ENCODE measurements at places on chromosomes 6 and 20.
A peak's percentile ranks its signal among the peaks of the same experiment; 100 is the strongest.

- no peak for DNase-seq
Observed at GRCh38 chr6:72271531-72271930, 350.3 kb upstream of the KCNQ5 start.

DNA sequence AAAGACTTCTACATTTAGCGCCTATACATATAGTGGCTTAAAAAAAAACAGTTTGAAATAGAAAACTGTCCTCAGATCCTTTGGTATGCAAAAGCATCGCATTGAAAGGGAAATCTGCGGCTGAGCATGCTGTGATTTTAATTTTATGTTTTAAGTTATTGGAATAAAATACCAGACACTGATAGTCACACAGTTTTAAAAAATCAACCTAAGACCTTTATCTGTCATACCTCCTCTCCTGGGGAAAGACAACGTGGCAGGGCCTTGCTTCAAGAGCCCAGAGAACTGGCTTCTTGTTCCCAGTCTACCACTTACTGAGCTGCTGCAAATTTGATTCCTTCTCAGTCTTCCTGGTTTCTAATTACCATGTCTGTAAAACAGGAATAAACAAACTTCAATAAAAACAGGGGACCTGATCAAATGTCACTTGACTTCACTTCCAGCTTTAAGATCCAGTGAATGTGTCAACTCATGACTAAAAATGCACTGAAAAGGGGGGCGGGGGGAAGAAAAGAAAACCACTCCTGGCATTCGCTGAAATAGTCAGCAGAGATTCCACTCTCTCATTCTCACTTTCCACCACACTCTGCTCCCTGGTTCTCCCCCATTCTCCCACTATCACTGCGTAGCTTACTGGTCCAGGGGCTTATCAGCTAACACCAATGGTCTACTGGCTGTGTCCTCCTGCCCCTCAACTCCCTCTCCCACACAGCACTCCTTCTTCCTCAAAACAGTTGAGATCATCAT, 494.7 kb upstream of the MARCKS start:
- DNase-seq = no peak

DNA sequence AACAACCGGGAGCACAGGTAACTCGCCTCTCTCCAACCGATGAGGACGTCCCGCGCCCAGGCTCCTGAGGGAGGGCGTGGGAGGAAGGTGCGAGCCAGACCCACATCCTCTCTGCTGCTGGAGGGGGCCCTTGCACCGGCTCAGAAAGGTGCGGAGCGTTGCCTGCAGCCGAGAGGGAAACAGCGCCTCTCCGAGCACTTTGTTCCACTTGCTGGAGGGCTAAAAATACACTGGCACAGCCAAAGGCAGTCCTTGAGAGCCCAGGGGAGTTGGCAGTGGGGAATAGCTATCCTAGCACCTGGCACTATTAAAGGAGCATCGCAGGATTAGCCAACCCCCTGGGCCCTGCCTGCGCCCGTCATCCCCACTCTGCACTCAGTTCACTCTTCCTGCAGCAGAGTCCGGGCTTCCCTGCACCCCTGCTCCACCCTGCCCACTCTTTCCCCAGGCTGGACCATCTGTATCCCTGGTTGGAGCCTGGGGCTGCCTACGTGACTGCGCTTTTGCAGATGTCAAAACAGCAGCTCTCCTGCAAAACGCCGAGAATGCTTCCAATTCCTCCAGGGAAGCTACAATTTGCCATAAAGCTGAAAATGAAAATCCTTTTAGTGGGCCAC, 108.9 kb downstream of the SNX5 start:
- DNase-seq = peak; percentile 14

GRCh38 chr20:8530022-8530421, 398.0 kb downstream of the PLCB1 start:
- no peak for DNase-seq

GRCh38 chr6:136956590-136957544, 34.8 kb downstream of the SLC35D3 start:
- DNase-seq = no peak

GRCh38 chr6:108841377-108841855, 6.8 kb upstream of the ARMC2 start:
- DNase-seq = peak; percentile 50

GRCh38 chr6:155084431-155085123, 89.5 kb downstream of the TIAM2 start:
- DNase-seq = no peak

DNA sequence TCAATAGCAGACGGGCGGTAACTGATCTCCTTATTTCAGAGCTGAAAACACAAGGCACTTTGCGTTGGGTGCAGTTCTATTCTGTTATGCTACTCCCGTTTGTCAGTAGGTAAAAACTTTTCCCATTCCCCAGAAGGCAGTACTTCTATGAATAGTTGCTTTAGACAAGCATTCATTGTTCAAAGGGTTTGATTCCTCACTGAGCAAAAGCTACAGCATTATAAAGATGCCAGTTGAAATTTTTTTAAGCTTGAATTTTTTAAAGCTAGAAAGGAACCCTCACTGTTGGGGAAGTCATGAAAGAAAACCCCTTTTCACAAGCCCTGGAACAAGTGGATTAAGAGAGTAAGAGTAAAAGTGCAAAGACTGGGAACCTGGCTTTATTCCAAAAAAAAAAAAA, 42.3 kb downstream of the FUT9 start:
- no peak for DNase-seq

- no peak for DNase-seq
Observed at GRCh38 chr6:139325125-139325524, 33.3 kb upstream of the TXLNB start.

DNA sequence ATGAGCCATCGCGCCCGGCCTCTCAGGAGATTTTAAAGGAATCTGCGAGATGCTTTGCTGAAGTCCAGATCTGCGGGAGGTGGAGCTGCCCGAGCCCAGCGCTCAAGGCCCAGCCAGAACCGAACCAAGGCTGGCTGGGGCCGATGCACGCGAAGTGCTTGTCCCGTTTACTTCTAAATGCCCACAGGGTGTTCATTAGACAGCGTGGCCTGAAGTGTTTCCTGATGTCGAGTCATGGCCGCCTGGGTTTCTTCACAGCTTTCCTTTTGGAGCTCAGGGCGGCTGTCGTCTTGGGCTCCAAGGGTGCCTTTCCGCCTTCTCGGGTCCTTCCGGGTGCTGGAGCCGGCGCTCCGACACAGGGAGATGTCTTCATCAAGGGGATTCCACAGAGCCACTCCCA, 25.1 kb upstream of the CCR6 start:
- no peak for DNase-seq

- no peak for DNase-seq
Observed at GRCh38 chr6:5151955-5152401, 66.8 kb downstream of the PPP1R3G start.

DNA sequence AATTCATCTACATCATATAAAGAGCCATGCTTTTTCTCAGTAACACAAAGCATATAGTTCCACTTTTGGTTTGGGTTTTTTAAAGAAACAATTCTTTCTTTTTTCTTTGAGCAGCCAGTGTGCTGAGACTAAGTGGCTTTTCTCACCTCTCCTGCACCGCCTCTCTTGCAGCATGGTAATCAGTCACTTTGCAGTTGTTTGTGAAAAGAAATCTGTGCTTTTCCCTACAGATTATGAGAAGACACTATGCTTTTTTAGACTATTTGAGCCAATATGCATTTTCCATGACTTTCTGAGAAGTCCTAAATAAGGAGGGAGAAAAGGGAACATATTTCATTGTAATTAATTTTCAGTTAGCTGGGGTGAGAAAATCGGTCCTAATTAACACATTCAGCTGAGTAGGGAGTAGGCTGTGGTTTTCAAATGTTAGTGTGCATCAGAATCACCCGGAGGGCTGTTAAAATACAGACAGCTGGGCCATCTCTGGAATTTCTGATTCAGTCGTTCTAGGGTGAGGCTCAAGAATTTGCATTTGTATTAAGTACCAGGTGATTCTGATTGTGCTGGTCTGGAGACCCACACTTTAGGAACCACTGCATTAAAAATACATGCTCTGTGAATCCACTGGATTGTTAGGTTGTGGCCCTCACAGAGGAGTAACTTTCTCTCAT, 155.2 kb downstream of the TINAG start:
- DNase-seq = no peak

DNA sequence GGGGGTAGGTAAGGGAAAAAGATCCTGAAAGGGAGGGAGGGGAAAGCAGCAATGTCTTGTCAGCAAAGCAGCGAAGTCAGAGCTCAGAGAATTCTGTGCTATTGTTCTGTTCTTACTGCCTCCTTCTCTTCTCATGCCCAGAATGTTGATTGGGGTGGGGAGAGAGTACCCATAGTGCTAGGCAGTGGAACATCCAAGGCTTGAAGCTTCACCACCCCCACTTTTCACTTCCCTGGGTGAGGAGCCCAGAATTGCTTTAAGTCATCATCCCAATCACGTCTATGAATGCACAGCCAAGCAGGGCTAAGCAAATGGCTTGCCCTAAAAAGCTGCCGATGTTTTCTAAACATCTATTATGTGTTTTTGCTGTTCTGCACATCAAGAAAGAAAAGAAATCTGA, 16.5 kb downstream of the REPS1 start:
- no peak for DNase-seq

GRCh38 chr20:62753626-62754025, 42.6 kb upstream of the MRGBP start:
- DNase-seq = no peak

DNA sequence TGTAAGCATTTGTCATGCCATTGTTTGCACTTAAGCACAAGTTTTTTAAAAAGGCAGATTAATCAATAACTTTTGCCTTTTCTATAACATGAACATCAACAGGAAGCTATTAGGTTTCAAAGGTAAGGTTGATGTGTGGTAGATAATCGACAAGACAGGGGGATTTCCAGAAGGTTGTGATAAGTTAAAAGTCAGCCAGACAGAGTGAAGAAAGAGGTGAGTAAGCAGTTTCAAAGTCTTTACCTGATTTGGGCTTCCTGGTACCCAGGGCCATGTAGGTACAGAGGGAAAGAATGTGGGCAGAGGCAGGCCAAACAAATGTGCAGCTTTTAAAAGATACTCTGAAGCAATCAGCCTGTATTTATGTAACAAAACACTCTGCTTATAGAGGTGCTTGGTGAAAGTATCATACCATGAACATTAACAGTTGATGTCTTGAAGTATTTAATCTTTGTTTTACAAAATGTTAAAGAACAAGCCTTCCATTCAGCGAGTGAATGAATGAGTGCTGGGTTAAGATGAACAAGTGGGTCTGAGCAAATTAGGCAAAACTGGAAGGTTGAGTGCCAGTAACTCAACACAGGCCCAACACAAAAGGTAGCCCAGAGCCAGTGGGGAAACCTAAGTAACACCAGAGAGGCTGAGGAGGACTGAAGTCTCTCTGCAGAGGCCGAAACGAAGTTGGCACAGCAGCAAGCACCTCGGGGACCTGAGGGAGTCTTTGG, 60.2 kb downstream of the LRRC1 start:
- no peak for DNase-seq

DNA sequence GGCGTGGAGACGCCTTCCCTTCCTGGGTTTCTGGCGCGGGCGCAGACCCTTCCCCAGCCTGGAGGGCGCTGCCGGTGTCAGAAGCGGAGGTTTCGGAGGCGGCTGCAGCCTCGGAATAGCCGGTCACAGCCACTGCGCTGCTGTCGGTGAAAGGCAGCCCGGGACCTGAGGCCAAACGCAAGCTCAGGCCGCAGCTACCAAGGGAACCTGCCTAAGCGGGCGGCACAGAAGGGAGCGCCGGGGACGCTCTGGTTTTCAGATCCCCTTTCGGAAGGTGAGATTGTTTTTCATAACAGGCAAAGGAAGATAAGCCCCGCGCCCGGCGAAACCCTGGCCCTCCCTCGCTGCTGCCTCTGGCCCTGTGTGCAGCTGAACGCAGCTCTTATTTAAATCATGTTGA, 116.5 kb downstream of the FAM120B start:
- DNase-seq = no peak

- no peak for DNase-seq
Observed at GRCh38 chr6:89952105-89952671, 57.9 kb downstream of the GJA10 start.

DNA sequence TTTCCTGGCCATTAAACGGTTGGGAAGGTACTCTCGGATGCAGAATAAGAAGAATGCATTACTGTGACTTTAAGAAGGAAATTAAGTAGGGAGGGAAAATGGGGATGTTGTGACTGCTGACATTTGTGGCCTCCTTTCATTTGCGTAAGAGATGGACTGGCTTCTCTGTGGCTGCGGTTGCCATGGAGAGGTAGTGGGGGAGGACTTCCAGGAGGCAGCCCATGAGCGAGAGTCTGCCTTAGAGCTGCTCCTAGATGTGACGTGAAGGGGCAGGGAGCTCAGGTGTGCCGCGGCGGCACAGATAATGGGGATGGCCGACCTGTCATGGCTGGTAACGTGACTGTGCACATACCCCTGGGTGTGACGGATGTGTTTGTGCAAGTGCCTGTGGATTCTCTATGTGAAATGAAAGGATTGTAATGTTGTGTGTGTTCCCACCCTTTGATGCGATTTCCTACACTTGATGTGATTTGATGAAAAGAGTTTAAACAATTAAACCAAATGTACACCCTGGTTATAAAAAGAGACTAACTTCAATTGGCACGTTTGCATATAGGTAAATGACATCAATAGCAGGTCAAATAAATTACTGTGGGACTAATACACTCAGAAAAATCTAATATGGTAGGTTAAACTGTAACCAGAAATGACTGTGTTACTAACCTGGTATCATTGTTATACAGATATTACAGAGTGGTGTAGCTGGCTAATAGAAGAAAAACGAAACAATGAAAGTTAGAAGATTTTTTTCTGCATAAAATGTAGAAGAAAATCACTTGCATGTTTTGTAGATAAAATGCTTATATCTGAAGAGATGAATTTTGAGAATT, 48.9 kb downstream of the HIVEP1 start:
- DNase-seq = peak; percentile 91

DNA sequence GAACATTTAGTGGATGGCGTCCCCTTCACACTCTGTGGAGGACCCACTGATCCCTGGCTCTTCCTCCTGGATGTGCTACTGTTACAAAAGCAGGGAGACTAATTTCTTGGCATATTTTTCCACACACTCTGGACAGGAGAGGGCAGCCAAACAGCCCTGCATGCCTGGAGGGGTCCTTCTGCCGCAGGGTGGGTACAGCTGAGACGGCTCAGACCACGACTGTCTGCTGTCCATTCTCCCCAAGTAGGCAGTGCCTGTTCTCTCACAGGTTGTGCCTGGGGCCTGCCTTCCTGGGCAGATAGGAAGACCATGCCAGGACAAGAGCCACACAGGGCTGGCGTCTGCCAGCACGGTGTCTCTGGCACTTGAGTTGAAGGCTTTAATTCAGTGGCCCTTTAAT, 260.1 kb downstream of the FOXC1 start:
- DNase-seq = no peak

- DNase-seq = no peak
Observed at GRCh38 chr20:63310265-63310991, 17.4 kb downstream of the COL20A1 start.

GRCh38 chr6:156160007-156160794, 617.0 kb upstream of the ARID1B start:
- no peak for DNase-seq

DNA sequence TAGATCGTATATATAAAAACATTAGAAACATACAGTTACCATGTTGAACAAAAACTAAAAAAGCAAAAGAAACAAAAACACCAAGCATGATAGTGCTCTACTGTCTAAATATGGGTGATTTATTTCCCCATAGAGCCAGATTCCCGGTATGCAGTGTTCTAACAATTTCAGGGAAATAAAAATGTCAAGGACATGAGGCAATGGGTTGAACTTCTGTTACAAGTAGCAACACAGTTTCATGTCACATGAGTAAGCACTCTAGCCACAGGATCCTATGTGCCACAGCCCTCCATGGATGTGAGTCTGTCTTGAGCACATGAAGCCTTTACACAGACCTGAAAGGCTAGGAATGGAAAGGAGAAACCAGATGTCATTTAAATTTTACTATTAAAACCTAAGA, 96.0 kb downstream of the MAP3K5 start:
- DNase-seq = no peak

GRCh38 chr6:131281471-131282270, 146.4 kb downstream of the AKAP7 start:
- DNase-seq = peak; percentile 70

- no peak for DNase-seq
Observed at GRCh38 chr6:49764571-49765236, 20.5 kb upstream of the CRISP3 start.

Data from CD4-positive, alpha-beta T cell treated with Interferon gamma for 1 hour (primary cell).